ENCODE measurements at places on chromosomes 16 and 17.

DNA sequence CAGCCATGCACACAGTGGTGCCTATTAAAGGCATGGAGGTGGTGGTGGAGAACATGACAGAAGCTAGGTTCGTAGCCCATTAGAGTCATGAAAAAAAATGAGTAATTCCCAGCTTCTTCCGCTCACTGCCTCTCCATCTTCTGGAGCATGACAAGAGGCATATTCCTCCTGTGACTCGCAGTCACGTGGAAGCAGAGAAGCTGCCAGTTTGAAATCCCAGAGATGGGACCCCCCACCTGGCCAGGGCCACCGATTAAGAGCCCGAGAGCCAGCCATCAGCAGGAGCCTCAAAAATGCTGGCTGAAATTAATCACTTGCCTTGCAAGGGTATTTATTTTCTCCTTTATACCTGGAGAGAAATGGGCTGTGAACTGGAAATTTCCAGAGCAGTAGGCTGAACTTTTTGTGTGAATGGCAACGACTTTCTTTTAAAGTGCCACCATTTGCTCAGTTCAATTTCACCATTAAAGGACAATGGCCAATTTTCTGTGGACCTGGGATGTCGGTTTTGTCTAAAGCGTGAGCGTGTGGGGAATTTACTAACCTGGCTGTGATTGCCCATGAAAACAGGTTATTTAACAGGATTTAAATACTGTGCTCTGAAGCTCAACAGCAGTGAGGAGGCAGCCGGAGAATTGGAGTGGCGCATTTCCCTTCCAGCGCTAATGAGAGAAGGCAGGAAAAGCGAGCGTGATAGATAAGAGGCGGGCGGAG, 189.7 kb upstream of the SDK2 start:
- DNase-seq: no peak

GRCh38 chr17:50511058-50511457, 2.8 kb downstream of the MYCBPAP start:
- DNase-seq: no peak

GRCh38 chr17:77560841-77561240, 397.7 kb upstream of the TNRC6C start:
- DNase-seq: no peak

DNA sequence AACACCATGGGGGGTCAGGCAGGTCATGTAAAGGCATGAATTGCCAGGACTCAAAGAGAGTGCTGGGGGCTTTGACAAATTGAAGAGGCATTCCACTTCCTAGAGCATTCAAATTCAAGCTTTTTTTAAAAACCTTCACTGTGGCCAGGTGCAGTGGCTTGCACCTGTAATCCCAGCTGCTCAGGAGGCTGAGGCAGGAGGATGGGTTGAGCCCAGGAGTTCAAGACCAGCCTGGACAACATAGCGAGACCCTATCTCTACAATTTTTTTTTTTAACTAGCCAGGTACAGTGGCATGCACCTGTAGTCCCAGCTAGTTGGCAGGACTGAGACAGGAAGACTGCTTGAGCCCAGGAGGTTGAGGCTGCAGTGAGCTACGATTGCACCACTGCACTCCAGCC, 17.2 kb downstream of the ABCC12 start:
- DNase-seq: no peak

- DNase-seq: no peak
Observed at GRCh38 chr16:11359370-11359769, 14.1 kb downstream of the RMI2 start.

DNA sequence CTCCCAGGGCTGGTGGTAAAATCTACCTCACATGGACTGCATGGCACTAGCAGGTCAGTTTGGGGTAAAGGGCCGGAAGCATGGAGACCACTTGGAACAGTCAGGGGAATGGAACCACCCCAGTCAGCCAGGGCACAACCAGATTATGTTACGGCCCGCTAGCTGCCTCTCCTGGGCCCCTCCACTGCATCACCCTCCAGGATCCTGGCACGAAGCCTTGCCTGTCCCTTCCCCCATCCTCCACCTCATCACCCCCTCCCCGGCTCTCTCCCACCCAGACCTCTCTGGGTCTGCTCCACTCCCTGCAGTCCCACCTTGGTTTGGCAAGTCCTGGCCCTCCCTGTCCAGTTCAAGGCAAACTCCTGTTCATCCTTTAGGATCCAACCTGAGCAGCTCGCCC, 91.7 kb downstream of the CLEC16A start:
- DNase-seq: no peak

DNA sequence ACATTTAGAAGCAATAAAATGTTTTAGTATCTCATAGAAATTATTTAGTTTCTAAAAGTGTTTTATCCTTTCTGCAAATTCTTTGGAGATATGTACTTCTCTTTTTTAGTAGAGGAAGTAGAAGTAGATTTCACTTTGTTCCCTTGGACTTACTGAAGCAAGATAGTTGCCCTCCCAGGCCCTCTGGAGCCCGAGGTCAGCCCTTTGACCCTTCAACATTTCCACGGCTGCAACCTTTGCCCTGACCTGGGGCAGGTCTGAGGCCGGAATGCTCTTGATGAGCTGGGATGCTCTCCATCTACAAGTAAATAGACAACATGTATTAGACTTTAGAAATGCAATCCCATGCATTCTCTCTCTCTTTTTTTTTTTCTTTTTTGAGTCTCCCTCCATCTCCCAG, 167.5 kb downstream of the CDK5R1 start:
- no peak for DNase-seq

DNA sequence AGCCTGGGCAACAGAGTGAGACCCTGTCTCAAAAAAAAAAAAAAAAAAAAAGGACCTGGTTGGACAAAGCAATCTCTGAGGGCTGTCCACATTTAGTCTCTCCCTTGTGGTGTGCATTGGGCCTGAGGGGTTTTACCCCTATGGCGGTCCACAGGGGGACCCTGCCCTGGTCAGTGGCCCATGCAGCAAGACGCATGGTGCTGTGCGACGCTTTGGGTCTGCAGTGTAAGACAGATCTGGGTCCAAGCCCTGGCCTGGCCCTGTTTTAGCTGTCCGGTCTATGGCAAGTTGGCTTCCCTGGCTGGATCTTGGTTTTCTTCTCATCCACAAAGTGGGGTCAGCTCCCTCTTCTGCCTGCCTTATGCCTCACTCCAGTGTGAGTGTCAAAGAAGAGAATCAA, 123.2 kb upstream of the NLRP1 start:
- DNase-seq: no peak

- DNase-seq: no peak
Observed at GRCh38 chr16:77833921-77834634, 45.7 kb downstream of the VAT1L start.

All from activated CD8-positive, alpha-beta memory T cell treated with anti-CD3 and anti-CD28 coated beads for 1 hour (primary cell).